Vagina (tissue), 2 donors: ENCODE measurements at places on chromosomes 11 and 22. TPM values are rescaled to one million over a fixed set of nuclear protein-coding genes. Genes with fewer than 3 reads are reported as not detected.

Gene EXPH5
- total RNA-seq: 16.7 TPM

DNA sequence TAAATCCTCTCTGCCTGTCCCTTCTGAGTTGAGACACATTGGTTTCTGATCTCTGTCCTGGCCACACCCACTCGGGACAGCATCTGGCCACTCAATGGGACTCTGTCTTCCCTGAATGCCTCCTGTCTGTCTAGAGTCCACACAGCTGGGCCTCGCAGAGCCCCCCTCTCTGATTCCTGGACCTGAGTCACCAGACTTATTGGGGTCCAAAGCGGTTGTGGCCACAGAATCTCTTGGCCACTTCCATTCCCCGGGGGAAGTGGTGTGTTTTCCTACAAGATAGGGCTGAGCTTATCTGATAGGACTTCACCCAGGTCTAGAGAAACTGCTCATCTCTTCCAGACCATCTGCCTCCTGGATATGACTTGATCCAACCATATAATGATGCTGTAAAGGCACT is 57.4 kb upstream of the WNT11 start:
- H3K27me3 ChIP-seq: no peaks in the 10 kb centered on the region
- no peak overlapping the region for H3K27ac ChIP-seq
- no peaks in the 10 kb centered on the region for H3K36me3 ChIP-seq

- no peaks in the 10 kb centered on the region for H3K4me1 ChIP-seq
- H3K4me3 ChIP-seq: no peak overlapping the region
- H3K27me3 ChIP-seq: no peaks in the 10 kb centered on the region
- H3K27ac ChIP-seq: no peak overlapping the region
- DNase-seq: no peak
Measured at GRCh38 chr11:27865105-27865504, 164.8 kb upstream of the BDNF start.

- H3K27me3 ChIP-seq: no peaks in the 10 kb centered on the region
- no peak overlapping the region for H3K4me3 ChIP-seq
- no peak for DNase-seq
Measured at GRCh38 chr11:36622431-36623136, 24.5 kb upstream of the RAG2 start.

DNA sequence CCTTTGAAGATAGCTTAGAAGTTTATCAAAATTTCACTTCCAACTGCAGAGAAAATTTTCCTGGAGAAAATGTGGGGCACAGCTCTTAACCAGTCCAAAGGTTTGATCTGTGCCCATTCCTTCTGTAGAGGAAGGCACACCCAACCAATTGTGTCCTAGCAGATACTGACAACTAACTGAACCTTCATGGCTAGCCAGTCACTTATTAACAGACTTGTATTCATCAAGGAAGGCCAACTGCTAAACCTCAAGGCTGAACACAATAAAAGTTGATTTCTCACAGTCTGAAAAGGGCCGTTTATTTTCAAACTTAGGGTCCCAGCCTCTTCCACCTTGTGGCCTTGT is 19.5 kb downstream of the SYT13 start:
- DNase-seq: no peak
- no peak overlapping the region for H3K27ac ChIP-seq
- H3K27me3 ChIP-seq: no peaks in the 10 kb centered on the region
- peaks cover 4% of the 10 kb centered on the region for H3K4me1 ChIP-seq
- no peak overlapping the region for H3K4me3 ChIP-seq

Gene P2RY2
- 27.3 TPM for total RNA-seq

DNA sequence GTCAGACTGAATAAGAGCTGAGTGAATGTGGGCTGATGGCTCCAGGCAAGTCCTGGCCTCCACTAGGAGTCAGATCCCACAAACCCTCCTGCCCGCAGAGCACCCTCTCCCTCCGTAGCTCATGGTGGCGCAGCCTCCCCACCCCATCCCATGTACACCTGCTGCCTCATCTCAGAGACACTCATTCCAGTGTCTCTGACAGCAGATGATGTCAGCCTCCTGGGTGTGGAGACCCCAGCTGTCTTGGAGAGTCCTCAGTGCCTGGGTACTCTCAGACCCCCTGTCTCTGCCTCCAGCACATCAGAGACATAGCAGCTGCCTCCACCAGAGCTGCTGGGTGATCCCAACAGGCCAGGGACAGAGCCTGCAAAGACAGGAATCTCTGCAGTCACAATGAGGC is 9.5 kb downstream of the IGLL5 start:
- H3K27me3 ChIP-seq: no peaks in the 10 kb centered on the region
- H3K27ac ChIP-seq: no peak overlapping the region
- H3K4me3 ChIP-seq: no peak overlapping the region
- no peak for DNase-seq
- H3K4me1 ChIP-seq: no peaks in the 10 kb centered on the region
- no peaks in the 10 kb centered on the region for H3K36me3 ChIP-seq

Gene OR5A1
- total RNA-seq: not detected

GRCh38 chr22:47549741-47550340 is 787.4 kb downstream of the TBC1D22A start:
- no peaks in the 10 kb centered on the region for H3K36me3 ChIP-seq
- H3K4me3 ChIP-seq: no peak overlapping the region
- no peak overlapping the region for H3K27ac ChIP-seq
- H3K27me3 ChIP-seq: peaks cover 2% of the 10 kb centered on the region
- no peak for DNase-seq
- H3K4me1 ChIP-seq: no peaks in the 10 kb centered on the region

DNA sequence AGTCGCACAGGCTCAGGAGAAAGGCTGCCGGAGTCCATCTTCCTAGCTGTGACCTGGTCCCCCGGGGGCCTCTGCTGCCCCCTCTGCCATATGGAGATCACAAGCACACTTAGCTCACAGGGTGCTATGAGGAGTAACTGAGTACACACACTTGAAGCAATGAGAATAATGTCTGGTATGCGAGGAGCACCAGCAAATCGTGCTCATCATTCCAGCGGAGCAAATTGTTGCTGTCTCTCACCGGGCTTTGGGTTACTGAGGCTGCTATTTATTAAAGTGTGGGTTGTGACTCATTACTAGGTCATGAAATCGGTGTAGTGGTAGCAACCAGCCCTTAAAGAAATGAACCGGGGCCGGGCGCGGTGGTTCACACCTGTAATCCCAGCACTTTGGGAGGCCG is 48.1 kb upstream of the EIF3D start:
- no peak for DNase-seq
- no peak overlapping the region for H3K27ac ChIP-seq
- H3K4me1 ChIP-seq: no peaks in the 10 kb centered on the region
